Hematopoietic multipotent progenitor cell (in vitro differentiated cells): ENCODE measurements at places on chromosomes 2 and 18.

DNA sequence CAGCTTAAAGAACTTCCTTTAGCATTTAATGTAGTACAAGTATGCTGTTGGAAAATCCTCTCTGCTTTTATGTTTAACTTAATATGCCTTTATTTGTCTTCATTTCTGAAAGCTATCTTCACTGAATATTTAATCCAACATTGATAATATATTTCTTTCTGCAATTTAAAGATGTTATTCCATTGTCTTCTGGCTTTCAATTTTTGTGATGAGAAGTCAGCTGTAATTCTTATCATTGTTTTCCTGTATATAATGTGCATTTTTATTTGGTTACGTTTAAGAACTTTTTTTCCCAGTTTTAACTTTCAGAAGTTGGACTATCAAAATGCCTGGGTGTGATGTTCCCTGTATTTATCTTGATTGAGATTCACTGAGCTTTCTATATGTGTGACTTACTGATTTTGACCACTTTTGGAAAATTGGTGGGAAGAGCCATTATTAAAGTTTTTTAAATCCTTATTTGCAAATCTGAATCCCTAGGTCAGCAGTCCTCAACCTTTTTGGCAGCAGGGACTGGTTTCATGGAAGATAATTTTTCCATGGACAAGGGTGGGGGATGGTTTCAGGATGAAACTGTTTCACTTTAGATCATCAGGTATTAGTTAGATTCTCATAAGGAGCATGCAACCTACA lies 241.0 kb downstream of the TNS1 start:
- no peak for DNase-seq

GRCh38 chr18:74689251-74689650 lies 91.6 kb downstream of the ZNF407 start:
- DNase-seq = no peak

GRCh38 chr18:26667046-26667445 lies 118.7 kb upstream of the KCTD1 start:
- DNase-seq = no peak

DNA sequence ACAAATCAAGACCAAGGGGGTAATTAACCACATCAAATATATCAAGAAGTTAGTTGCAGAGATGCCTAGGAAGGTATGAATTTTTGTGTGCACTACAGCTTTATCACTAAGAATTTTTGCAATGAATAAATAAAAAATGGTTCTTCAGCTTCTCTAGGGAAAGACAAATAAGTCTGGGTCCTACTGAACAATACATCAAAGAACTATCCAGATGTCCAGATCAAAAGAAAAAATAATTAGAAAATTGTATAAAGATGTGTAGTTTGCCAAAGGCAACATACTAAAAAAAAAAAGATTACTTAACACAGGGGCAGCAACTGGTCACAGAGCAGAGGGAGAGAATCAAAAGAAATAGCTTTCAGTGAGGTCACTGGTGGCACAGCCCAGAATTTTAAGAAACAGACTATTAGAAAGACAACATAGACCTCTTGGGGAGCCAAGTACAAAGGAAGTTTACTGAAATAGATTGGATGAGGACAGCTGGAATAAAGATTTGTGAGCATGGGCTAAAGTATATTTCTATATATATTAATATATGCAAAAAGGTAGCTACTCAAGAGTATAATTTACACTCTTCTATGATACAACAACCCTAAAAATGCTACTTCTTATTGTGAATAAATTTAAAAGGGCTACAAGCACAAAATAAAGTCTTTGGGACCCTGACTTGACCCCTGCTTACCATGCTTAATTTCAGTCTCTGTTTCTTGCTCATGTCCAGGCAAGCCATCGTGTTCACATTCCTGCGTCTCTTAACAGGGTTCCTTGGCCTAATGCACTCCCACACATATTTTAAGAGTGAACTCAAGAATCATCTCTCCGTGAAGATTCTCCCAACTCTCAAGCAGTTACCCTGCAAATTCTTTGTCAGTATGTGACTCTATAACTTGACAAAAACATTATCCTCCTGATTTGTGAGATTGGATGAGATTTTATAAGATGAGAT lies 99.0 kb upstream of the GRB14 start:
- DNase-seq = no peak

- DNase-seq = peak; percentile 46
Measured at GRCh38 chr18:34787931-34788532, 77.9 kb downstream of the DTNA start.

- DNase-seq = no peak
Measured at GRCh38 chr2:25336383-25336841, 5.3 kb downstream of the DNMT3A start.

GRCh38 chr2:121064186-121064585 lies 220.8 kb downstream of the TFCP2L1 start:
- no peak for DNase-seq

GRCh38 chr2:151905963-151906632 lies 77.9 kb upstream of the ARL5A start:
- DNase-seq = no peak

DNA sequence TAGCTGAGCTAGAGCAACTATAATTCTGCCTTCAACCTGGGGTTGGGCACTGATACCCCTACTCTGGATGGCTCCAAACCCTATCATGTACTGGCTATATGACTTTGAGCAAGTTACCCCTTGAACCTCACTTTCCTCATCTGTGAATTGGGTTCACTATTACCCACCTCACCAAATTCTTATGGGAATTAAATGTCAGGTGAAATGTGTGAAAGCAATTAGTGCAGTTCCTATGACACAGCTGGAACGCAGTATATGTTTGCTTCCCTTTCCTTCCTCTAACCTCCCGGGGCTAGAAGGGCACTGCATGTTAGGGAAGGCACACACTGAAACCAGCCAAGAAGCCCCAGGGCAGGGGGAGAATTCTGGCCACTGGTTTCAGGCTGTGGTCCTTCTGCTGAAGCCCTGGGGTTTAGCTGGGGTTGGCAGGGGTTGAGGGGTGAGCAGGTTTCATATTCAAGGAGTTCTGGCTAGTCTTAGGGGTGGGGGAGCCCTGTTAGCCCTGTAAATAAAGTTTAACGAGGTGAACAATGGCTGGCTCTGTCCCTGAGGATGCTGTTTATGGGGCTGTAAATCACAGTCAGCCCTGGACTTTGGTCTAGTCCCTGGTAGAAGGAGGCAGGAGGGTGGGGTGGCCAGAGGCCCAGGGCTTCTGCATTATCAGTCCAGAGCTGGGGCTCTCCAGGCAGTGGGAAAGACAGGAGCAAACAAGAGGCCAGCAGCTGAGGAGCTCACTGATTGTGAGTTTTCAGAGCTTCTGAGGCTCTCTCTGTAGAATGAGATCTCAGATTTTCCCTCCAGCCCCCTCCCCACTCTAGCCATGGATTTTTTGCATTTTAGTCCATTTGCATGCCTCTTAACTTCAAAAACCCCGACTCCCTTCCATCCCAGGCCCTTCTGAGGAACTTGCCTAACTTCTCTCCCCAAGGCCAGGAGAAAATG lies 8.0 kb downstream of the PKDCC start:
- DNase-seq = no peak

DNA sequence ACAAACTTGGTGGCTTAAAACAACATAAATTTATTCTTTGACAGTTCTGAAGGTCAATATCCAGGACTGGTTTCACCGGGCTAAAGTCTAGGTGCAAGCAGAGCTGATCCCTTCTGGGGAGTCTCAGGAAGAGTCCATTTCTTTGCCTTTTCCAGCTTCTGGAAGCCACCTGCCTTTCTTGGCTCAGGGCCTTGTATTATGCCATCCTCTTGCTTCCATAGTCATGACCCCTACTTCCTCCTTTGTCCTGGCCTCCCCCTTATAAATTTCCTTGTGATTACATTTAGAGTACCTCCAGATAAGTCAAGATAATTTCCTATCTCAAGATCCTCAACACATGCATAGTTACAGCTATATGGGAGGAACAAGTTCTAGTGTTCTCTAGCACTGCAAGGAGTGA lies 1089.5 kb downstream of the LRP1B start:
- DNase-seq = no peak

DNA sequence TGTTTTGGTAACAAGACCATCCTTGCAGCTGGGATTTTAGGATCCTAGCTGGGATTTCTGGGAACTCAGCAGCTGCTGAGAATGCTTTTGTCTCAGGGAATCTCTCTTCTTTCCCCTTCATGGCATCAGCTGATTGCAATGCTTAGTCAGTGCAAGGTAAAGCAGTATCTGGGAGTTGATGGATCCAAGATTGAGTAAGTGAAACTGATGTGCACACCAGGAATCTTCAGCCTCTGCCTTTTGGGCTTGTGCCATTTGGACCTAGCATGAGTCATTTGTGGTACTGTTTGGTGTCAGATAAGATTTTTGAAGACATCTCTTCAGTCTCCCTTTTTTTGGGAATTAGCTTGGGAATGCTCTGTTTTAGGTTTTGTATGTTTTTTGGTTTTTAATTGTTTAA lies 363.3 kb upstream of the TFPI start:
- no peak for DNase-seq

DNA sequence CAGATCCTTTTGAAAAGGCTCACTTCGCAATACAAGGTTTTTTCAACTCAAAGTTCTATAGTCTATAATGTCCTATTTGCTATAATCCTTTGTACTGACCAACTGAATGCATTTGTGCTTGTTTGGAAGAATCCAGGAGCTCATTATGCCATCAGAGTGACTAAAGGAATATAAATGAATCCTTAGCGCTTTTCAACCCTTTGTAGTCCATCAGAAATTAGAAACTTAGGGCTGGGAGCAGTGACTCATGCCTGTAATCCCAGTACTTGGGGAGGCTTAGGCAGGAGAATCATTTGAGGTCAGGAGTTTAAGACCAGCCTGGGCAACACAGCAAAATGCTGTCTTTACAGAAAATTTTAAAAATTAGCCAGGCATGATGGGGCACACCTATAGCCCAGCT lies 330.2 kb upstream of the CHAC2 start:
- no peak for DNase-seq

GRCh38 chr2:172465417-172466334 lies 38.3 kb downstream of the ITGA6 start:
- peak; percentile 69 for DNase-seq

- peak; percentile 3 for DNase-seq
Measured at GRCh38 chr2:24421668-24422067, 61.3 kb upstream of the ITSN2 start.

GRCh38 chr2:170313347-170313991 lies 135.5 kb downstream of the MYO3B start:
- DNase-seq = no peak

GRCh38 chr2:156309167-156309566 lies 23.4 kb downstream of the NR4A2 start:
- DNase-seq = no peak

GRCh38 chr2:100391735-100392515 lies 25.5 kb downstream of the CHST10 start:
- no peak for DNase-seq

DNA sequence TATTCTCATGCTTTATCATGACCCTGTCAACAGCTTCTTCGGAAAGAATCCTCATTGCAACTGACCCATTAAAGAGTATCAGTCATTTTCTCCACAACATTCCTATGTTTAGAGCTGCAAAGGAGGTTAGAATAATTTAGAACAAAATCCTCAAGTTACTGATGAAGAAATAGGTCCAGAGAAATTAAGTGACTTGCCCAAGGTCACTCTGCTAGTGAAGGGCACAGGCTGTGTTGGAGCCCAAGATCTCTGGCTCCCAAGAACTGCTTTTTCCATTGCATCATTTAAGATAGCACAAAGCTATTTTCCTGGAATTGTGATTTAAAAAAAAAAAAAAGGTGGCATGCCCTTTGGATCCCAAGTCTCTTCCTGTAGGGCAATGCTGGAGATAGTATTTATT lies 9.6 kb downstream of the IRS1 start:
- no peak for DNase-seq

- DNase-seq = no peak
Measured at GRCh38 chr2:149690825-149691224, 103.2 kb upstream of the MMADHC start.

DNA sequence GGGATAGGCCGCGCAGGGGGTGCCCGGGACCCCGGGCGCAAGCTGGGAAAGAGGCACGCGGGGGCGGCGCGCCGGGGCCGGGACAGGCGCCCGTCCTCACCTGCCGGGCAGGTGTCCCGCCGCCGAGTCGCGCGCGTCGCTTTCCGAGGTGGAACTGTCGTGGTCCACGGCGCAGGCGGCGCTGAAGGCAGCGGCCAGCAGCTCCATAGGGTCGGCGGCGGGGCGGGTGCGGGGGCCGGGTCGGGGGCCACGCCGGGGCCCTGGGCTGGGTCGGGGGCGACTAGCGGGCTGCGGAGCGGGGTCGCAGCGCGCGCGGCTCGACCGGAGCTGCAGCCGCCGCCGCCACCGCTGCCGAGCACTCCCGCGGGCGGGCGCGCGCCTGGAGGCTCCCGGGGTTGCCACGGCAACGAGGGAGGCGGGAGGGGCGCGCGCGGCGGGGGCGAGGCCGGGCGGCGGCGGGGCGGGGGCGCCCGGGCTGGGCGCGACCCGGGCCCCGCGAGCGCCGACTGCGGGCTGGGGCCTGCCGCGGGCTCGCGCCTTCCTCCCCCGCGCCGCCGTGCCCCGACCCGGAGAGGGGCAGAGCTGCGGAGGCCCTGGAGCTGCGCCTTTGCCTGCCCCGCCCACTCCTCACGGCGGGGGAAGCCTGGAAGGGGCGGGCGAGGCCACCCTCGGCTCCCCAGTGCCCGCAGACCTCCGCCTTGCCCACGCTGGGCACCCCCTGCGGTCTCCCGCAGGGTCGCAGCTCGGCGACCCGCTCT lies 57.9 kb downstream of the SNORC start:
- DNase-seq = no peak

- peak; percentile 72 for DNase-seq
Measured at GRCh38 chr2:6877402-6878304, at the start of gene RSAD2. RSAD2 (plus strand) TSS chr2:6877777; CDS start chr2:6877801, 24 bp downstream.

GRCh38 chr2:46859482-46859881 lies 56.1 kb downstream of the MCFD2 start:
- DNase-seq = no peak

- DNase-seq = no peak
Measured at GRCh38 chr2:41914936-41915335, 132.9 kb upstream of the PKDCC start.

DNA sequence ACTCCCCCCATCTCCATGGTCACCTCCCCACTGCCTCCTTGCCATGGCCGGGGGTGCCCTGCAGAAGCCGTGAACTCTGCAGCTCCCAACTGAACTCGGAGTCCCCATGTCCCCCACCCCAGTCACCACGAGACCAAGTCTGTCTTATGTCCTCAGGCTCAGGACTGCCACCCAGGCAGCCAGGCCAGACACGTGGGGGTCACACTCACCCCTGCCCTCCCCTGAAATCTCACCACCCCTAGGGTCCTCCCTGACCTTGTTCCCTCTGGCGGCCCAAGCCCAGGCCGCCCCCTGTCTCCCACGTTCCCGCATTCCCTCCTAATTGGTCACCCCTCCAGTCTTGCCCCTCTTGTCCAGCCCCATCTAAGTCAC lies 11.0 kb downstream of the AQP12A start:
- DNase-seq = no peak

- DNase-seq = no peak
Measured at GRCh38 chr18:59140302-59140885, 710 bp downstream of the SEC11C start.

DNA sequence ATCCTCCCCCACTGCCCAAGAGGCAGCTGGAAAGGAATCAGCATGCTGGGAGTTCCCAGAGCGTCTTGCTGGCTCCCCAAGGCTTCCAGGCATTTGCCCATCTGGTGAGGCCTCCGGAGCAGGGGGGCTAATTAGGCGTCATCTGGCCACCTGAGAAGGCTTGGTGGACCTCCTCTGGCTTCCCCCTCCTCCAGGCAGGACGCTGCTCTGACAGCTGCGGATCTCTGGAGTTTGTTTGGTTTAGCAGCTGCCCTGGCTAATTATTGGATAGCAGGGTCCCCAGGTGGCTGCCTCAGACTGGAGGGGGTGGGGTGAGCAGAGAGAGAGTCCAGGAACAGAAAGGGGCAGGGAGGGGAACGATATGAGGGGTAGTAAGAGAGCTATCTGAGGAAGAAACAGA lies 425.2 kb upstream of the MEX3C start:
- DNase-seq = no peak

- no peak for DNase-seq
Measured at GRCh38 chr2:86337244-86337835, at the start of gene REEP1. REEP1 (minus strand) TSS chr2:86337626; CDS start chr2:86337510, 116 bp downstream.
